Cortex of kidney (tissue), 1 donor: ENCODE measurements at places on chromosomes 1 and 21.

DNA sequence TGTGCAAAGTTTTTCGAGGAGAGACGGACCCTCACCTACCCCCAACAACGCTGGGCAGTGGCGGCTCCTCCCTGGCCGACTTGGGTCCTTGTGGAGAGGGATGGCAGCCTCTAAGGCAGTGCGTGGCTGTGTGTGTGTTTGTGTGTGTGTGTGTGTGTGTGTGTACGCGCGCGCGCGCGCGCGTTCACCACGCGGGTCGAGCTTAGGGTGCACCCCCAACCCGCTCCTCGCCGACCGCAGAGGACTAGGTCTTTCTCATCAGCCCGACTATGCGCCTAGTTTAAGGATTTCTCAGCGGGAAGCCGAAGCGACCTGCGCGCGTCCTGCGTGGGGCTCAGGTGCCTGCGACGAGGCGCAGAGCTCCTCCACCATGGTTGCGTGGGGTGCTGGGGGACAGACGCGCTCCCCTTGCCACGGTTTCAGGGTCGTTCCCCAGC lies 940 bp downstream of the SOX13 start:
- no peak for DNase-seq

DNA sequence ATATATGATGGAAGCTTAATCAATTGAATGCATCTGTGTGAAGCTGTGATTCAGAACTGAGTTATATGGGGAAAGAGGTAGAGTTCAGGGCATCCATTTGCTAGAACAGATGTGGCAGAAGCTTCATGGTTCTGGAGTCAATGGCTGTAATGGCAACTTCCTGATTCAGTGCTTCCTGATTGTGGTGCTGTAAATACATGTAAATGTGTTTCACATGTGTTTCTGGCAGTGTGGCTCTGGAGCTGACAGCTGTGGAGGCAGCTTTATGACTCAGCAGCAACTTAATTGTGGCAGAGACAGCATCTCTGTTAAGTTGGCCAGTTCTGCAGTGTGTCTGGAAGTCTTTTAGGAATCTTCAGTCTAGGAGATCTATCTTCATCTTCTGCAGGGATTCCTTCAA lies 226.6 kb upstream of the ZRANB2 start:
- no peak for DNase-seq

GRCh38 chr1:230191855-230192254 lies 124.8 kb downstream of the GALNT2 start:
- DNase-seq: no peak

- DNase-seq: no peak
Observed at GRCh38 chr1:91948097-91948496, 1.1 kb upstream of the BRDT start.

- DNase-seq: no peak
Observed at GRCh38 chr21:44805859-44806258, 4.2 kb upstream of the UBE2G2 start.

DNA sequence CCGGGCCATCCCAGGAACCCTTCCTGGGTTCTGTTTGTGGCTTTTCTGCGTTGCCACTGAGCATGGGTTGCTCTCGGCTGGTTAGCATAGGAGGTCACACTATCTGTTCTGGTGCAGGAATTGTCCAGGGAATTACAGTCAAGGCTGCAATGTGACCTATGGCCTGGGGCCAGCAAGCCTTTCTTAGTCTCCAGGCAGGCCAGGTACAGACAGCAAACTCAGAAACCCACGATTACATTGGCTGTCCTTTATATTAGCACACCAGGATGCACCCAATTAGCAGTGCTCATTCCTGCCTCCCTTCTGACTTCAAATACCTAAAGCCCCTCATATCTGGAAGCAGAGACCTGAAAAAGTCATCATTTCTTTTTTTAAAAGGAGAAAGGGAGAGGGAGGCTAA lies 55.2 kb downstream of the CD247 start:
- no peak for DNase-seq

DNA sequence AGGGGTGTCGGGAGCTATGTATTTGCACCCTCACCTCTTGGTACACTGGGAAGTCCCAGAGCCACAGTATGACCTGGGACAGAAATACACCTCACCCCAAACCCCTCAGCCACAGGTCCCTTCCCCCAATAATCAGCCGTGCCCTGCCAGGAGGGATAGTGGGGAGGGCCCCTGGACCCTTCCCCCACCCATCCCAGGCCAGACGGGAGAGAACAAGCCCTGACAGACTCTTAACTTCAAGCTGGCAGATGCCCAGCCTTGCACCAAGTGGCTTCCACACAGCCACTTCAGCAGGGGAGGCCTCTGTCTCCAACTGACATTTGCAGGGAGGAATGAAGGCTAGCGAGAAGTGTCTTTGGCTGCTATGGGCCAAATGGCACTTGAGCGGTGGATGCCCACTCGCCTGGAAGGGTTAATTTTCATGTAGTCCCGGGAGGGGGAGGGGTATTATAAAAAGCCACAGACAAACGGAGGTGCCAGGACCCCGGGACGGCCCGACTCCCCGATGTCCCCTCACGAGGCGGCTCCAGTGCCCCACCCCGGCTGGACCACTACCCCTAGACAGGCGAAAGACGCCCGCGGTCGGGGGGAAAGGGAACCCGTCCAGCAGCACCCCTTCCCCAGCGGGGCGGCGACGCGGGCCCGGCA lies 495 bp downstream of the SYNC start:
- no peak for DNase-seq

DNA sequence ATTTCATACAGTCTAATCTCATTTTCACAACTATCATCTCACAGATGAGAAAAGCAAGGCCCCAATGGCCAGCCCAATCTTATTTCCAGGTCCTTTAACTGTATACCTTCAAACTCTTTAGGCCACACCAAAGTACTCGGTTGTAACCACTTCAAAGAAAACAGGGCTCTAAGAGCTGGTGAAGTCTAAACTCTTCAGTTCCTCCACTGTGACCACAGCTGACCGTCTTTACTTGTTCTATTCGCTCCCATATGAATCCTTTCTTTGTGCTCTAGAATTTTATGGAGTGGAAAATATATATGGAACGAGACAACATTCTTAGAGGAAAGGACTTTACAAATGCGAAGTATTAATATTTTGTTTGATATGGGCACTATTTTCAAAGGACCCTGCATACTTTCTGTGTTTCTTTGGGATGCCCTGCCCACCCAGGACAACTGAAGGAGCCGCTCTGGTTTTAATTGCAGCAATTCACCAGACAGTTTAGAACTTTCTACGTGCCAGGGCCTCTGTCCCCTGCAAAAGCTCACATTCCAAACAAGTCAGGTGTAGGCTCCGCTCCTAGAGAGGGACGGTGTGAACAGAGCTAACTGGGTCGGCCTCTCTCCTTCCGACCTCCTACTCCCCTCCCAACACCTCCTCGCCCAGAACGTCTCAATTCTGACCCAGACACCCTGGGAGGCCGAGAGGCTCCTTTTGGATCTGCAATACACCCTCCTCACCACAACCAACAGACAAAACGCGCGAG lies 15.7 kb downstream of the IER5 start:
- DNase-seq: no peak

GRCh38 chr1:230101556-230101955 lies 34.5 kb downstream of the GALNT2 start:
- DNase-seq: no peak

- DNase-seq: no peak
Observed at GRCh38 chr1:118247593-118247992, 62.6 kb upstream of the SPAG17 start.

GRCh38 chr1:23100074-23100748 lies 68.4 kb downstream of the LUZP1 start:
- DNase-seq: no peak

GRCh38 chr1:58813361-58813760 lies 29.5 kb upstream of the JUN start:
- no peak for DNase-seq

DNA sequence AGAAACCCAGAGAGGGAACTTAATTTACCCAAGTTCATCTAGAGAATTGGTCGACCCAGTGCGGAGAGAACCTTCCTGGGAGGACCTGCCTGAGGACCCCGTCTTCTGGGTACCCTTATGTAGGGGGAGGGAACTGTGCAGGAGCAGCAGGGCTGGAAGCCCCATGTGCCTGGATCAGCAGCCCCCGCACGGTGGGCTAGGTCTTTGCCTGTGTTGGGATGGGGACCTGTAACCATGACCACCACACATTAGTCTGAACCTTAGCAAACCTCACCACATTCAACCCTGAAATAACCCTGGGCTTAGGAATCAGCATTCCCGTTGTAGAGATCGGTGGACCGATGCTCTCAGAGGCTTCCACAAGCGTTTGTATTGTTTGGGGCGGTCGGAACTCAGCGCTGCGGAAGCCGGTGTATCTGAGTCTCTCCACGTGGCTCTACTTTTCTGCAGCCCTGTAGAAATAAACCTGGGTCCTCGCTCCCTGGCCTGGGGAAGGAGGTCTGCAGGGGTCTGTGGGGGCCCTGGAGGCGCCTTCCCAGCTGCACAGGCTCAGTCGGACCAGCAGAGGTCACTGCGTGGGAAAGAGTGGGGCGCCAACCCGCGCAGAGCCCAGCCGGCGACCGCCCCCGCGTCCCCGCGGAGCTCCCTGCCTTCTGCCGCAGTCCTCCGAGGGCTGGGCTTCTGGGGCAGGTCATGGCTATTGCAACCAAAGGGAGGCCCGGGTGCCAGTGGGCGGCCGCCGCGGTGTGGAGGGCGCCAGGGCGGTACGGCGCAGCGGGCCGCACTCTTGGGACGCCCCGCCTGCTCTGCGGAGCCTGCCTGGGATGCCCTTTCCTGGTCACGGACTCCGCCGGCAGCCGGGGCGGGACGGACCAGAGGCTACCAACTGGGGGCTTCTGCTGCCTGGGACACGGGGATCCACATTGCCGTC lies 36.2 kb upstream of the KCNA10 start:
- no peak for DNase-seq

GRCh38 chr21:41783476-41784180 lies 16.8 kb upstream of the RIPK4 start:
- DNase-seq: no peak

- DNase-seq: no peak
Observed at GRCh38 chr1:36387141-36387949, 1.6 kb upstream of the STK40 start.

GRCh38 chr1:184665360-184665759 lies 89.3 kb downstream of the EDEM3 start:
- DNase-seq: no peak

GRCh38 chr1:27560268-27561123 lies 43.4 kb downstream of the AHDC1 start:
- DNase-seq: no peak

DNA sequence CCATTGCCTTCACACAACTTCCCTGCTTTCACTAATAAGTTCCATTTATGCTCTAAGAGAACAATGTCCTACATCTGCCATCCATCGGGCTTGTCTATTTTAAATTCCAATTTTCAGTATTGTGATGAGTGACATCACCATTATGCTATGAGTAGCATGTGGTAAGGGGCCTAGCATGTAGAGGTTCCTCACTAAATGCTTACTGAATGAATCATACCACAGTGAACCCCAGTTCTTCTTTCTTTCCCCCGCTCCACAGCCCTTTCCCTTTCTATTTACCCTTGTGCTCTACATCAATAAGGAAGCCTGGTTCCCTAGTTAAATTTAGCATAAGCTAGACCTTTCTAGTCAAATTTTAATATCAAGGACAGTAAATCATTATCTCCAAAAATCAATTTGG lies 195.0 kb upstream of the RGS18 start:
- no peak for DNase-seq

GRCh38 chr1:222994511-222995235 lies 148.4 kb downstream of the TLR5 start:
- no peak for DNase-seq

GRCh38 chr1:1564268-1564667 lies 10.4 kb downstream of the SSU72 start:
- no peak for DNase-seq

- no peak for DNase-seq
Observed at GRCh38 chr1:85623061-85623471, 42.5 kb downstream of the CCN1 start.

GRCh38 chr1:219670426-219671149 lies 57.7 kb upstream of the ZC3H11B start:
- no peak for DNase-seq

- no peak for DNase-seq
Observed at GRCh38 chr1:217721692-217722091, 90.5 kb downstream of the SPATA17 start.

DNA sequence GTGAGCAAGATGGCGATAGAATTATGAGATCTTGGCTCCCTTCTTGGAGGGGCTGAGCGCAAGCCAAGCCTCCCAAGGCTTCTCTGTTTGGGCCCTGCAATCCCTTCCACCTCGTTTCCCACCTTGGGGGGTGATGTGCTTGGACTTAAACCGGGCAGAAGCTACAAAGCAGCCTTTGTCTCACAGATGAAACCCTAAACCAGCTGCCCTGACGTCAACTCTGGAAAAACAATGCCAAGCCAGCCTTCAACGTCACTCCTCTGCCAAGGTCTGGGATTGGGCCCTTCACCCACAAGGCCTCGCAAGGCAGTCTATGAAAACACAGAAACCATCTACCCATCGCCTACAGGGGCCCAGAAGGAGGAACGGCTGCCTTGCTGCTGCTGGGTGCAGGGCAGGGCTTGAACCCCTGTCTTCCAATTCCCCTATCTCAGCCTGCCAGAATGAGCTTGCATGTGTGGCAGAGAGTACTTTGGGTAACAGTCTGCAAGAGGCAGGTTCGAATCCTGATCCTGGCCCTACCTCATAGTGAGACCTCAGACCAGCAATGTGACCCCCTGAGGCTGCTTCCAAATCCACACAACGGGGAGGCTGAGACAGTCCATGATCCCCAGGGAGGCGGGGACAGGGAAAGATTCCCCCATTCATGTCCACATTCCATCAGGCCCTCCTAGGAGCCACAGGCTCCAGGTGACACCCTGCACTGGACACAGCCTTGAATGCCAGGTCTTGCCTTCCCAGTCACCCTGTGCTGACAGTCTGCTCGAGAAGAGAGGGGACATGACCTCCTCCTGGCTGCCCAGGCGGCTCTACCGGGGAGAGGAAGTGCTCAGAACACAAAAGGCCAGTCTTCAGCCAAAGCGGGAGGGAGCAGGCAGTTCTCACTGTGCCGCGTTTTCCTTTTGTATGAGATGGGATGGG lies 15.0 kb downstream of the IFFO2 start:
- DNase-seq: no peak

- peak; percentile 52 for DNase-seq
Observed at GRCh38 chr1:94926915-94927404, at the start of gene CNN3. CNN3 (minus strand) TSS chr1:94927110; CDS start chr1:94926894, 216 bp downstream.

GRCh38 chr1:43586136-43586731 lies 55.6 kb downstream of the PTPRF start:
- no peak for DNase-seq

GRCh38 chr1:157047062-157047410 lies 1.5 kb upstream of the ARHGEF11 start:
- DNase-seq: no peak
